Ammon's horn (tissue), 1 donor: ENCODE measurements at places on chromosomes 11 and 22.

- DNase-seq = no peak
These were observed 46.4 kb downstream of the ARHGAP20 start for GRCh38 chr11:110665689-110666465.

GRCh38 chr11:72353861-72354260 is 80.5 kb downstream of the CLPB start:
- DNase-seq = no peak

DNA sequence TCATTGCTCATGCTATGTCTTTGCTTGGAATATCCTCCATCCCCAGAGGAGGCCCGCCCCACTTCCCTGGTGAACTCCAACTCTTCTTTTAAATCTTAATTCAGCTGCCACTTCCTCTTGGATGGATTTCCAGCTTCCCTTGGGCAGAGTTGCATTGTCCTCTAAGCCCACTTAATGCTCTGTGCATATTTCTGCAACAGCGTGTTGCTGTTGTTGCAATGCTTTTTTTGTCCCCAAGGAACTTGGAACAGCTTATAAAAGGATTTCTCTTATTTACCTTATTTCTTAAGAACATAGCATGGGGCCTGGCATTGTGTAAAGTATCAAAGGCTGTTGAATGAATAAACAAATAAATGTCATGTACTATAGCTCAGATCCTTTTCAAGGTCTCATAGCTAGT is 507.4 kb downstream of the METTL15 start:
- DNase-seq = no peak

- DNase-seq = no peak
These were observed 61.9 kb downstream of the SMCO4 start for GRCh38 chr11:93481279-93481678.

DNA sequence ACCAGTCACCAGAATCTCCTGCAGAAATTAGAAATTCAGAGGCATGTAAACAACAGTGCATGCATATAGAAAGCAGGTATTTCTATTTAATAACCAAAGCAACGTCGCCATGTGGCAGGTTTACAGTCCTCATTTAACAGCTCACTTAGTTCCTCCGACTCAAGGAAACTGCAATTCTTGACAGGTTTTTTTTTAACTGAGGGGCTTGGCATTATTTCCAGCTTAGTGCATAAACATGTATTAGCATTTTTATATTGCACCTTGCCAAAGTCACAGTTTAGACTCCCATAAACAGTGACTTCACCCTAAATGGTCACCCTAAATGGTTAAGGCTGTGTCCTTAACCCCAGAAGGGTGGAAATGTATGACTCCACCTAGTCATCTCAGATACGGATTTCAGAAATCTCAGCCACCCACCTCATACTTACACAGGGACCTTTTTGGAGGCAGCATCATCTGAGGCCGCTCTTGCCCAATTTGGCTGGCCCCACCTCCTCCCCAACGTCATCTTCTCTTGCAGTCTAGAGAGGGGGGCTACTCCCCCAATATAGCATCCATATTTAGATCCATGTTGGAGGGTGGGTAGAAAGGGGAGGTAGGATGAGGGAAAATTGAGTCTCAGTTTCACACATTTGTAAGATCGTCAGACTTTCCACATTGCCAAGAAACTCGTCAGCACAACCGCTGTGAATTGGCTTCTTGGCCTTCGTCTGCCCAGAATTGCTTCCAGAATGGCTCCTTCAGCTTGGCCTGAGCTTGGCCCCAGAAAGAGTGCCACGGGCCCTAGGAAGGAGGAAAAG is 31.8 kb upstream of the SLC35C1 start:
- no peak for DNase-seq

DNA sequence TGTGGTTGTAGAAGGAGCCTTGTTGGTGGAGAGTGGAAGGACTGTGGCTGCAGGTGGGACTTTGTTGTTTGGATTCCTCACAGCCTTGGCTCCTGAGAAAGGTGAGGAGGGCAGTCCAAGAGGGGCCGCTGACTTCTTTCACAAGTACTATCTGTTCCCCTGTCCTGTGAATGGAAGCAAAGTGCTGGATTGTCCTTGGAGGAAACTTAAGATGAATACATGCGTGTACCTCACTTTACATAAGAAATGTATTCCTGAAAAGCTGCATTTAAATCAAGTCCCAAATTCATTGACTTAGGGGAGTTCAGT is 2.4 kb downstream of the FUT4 start:
- no peak for DNase-seq

DNA sequence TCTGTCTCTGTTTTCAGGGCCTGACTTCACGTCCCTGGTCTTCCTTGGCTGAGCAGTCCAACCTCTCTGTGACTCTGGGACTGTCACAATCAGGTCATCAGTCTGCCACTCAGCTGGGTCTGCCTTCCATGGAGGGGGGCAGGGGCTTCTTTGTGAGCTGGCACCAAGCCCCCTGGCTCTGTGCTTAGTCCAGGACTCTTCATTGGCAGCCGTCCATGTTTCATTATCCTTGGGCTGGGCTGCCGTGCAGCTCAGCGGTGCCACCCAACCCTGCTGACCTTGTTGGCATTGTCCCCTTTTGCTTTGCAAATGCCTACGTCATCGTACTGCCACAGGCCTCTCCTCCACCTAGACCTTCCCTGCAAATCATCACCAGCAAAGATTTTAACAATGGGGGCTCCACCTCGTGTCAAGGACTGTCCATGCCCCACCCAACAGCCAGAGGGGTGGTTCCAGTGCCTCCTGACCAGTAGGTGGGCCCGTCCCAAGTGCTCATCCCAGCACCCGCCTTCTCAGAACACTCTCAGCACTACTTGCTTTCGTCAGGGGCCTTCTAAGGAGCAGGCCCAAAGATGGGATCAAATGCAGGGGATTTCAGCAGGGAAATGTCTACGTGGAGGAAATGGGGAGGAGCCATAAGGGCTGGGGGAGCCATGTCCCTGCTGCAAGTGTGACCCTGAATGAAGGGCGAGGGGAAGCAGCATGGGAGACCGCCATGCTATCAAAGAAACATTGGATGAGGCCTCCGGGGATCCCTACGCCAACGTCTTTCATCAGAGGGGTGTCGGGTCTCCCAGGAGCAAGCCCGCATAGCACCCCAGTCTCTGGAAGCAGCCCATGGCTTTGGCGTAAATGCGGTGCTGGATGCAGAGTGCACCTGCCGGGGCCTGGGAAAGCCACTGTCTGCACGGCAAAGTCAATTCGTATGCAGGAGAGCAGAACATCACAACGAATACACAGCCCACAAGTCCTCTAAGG is 18.2 kb downstream of the KRTAP5-6 start:
- DNase-seq = no peak

DNA sequence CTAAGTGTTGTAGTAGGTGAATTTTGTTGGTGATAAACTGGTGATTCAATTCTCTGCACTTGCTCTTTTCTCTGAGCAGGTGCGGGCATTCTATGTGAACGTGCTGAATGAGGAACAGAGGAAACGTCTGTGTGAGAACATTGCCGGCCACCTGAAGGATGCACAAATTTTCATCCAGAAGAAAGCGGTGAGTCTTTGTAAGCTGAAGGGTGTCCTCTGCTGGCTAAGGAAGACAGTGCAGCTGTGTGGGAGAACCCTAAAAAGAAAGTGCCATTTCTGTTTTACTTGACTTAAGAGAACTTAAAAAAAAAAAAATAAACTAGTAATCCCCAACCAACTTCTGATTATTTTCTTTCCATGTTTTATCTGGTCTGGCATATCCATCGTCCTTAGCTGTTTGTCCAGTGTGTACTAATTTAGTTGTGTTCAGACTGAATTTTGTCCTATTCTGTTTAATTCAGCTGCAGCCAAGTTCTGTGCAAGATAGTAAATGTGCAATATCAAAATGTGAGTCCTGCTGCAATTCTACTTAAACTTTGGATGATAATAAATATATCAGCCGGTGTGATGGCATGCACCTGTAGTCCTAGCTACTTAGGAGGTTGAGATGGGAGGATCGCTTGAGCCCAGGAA is 29.6 kb downstream of the CAT start:
- no peak for DNase-seq

DNA sequence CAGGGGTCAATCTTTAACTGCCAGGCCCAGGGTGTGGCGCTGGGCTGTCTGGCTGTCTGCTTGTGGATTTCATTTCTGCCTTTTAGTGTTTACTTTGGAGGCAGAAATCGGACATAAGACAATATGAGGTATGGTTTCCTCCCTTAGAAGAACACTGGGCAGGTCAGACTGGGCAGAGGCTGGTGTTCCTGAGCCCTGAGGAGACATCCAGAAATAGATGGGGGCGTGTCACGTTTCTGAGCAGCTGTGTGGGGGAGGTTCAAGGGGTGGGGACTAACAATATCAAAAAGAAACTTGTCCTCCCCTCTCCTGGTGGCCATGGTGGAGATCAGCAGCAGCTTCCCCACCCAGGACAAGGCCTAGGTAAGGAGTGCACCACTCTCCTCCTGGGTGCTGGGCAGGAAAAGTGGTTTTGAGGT is at the start of gene ART1:
TSS of gene ART1 (plus strand) at position 312 of the 419 bp plus-strand sequence. CDS start 14,086 bp downstream, outside the sequence.
- no peak for DNase-seq

DNA sequence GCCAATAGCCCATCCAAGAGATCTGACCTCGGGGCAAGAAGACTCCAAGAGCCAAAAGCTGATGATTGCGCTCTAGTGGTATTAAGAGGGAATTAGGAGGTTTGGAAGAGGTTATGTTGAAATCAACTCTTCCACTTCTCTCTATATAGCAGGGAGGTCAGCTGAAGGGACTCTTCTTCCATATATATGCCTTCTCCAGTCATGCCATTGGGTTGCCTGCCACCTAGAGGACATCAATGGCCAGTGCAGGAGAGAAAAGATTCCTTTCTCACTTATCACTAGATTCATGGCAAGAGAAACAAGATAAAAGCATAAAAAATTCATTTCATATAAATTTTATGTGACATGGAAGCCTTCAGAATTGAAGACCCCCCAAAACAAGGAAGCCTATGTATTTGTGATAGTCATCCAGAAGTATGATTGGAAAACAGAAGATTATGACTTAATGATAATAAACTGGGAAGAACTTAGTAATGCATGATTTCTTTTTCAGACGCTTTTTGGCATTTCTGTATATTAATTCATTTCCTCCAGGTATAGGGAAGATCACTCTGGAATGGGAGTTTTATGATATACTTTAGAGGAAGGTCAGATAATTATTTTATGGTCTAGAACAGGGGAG is 435.1 kb upstream of the DDI1 start:
- peak; percentile 55 for DNase-seq

DNA sequence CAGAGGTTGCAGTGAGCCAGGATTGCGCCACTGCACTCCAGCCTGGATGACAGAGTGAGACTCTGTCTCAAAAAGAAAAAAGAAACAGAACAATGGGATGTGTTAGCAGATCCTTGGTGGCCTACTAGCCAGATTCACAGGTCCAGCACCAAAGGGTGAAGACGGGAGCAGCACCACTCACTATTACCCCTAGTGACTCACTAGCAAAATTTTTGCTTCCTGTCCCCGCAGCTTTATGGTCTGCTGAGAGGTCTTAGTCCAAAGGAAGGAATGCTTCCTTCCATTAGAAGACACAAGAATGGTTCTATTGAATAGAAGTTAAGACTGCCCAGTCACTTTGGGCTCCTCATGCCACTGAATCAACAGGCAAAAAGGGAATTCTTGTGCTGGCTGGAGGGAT is 35.9 kb upstream of the NUP50 start:
- no peak for DNase-seq

DNA sequence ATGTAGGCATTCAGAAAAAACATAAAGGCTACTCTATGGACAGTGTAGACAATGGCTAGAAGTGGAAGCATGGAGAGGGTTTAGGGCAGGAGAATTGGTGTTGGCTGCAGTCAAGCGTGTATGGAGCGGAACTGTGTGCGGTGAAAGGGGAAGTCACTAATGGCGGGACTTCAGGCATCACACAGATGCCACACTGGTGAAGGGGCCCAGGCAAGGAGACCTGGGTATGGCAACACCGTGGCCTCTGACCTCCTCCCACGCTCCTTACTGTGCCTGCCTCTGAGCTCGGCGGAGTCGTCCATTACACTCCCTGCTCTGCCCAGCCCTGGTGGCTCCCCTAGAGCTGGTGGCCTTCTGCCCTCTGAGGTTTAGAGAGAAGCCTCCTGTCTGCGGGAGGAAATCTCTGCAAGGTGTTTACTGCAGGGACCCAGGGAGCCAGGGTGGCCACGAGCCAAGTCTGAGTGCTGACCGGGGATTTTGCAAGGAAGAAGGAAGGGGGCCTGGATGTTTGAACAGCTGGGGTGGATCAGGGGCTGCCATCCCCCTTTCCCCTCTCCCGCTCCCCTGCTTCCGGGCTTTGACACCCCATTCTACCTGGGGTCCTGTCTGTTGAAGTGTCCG is 75.1 kb upstream of the TSPAN18 start:
- DNase-seq = no peak

GRCh38 chr22:20607157-20607907 is 99.9 kb downstream of the MED15 start:
- no peak for DNase-seq

DNA sequence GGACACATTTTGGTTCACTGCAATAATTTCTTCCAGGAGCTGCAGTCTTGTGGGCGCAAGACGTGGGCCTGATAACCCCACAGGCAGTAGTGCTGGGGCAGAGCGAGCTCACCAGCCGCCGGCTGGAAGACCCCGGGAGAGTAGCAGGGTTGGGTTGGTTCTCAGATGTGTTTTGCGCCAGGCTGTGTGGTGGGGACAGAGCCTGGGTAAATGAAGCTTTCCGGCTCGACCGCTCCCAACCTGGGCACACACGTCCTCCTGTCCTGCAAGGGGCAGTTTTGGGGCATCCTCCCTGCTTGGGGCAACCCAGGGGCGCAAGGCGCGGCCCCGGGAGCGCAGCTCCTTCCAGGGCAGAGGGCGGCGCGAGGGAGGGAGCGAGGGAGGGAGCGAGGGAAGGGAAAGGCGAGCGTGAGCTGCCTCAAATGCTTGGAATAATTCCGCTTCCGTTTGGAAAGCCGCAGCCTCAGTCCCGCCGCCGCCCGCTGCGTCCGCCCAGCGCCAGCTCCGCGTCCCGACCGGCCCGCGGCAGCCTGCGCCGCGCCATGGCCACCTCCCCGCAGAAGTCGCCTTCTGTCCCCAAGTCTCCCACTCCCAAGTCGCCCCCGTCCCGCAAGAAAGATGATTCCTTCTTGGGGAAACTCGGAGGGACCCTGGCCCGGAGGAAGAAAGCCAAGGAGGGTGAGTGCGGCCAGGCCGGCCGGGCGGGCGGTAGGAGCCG is at the start of gene PARVA:
TSS of gene PARVA (plus strand) at position 466 of the 718 bp plus-strand sequence. CDS start at position 543, 77 bp downstream.
- peak; percentile 49 for DNase-seq

DNA sequence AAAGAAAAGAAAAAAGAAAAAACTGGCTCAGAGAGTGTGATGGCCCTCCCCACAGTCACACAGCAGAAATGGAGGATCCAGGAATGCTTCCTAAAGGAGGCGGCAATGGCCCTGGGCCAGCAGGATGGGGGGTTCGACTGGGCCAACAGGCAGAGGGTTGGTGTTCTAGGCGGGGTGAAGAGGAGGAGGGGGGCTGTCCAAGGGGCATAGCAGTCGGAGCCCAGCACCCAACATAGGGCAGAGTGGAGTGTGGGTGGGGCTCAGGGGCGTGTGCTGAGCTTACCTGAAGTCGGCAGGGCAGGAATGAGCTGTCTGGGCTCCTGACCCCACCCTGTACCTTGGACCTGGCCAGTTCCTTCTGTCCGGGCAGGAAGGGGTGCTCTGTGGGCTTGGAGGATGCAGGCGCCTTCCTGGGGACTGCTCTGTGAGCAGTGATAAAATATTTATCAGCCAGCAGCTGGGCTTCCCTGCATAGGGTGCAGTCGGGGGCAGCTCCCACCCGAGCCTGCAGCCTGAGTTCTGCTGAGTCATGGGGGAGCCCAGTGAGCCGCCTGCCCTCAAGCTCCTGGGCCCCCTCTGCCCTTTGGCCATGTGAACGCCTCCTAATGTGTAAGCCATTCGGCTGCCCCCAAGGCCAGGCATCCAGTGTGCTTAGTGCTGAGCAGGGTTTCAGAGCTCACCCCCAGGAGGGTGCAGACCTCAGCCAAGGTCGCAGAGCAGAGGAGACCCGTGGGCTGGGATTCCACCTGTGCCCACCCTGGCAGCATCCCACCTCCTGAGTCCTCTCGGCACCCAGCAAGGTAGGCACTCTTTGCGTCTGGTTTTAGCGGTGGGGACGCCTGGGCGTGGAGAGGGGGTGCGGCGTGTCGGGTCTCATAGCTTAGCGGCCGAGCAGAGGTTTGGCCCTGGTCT is 25.3 kb upstream of the PRR5 start:
- DNase-seq = no peak
